ENCODE measurements at places on chromosomes 11 and 22. TPM values are rescaled to one million over a fixed set of nuclear protein-coding genes. Genes with fewer than 3 reads are reported as not detected.

The VPREB1 gene
- not detected for total RNA-seq

The SMTNL1 gene
- total RNA-seq = not detected

The OR2AG1 gene
- total RNA-seq = not detected

- DNase-seq = no peak
Measured at GRCh38 chr22:36946421-36947158, 33.2 kb downstream of the CSF2RB start.

DNA sequence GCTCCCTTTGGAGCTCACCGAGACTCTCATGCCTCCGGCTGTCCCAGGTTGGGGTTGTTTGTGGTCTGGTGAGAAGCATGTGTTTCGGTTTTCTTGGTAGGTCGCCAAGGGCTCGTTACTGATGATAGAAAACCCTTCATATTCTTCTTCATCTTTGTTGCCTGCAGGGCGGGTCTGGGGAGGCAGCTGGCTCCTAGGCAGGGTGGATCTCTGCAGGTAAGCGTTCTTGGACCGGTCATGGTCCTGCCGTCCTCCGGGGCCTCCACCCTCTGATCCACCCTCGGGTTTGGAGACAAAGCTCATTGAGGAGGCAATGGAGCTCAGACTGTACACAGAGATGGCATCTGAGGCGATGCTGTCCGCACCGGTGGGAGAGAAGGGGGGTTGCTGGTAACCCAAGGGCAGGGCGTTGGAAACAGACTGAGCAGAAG lies 64.3 kb upstream of the PITPNB start:
- no peak for DNase-seq

DNA sequence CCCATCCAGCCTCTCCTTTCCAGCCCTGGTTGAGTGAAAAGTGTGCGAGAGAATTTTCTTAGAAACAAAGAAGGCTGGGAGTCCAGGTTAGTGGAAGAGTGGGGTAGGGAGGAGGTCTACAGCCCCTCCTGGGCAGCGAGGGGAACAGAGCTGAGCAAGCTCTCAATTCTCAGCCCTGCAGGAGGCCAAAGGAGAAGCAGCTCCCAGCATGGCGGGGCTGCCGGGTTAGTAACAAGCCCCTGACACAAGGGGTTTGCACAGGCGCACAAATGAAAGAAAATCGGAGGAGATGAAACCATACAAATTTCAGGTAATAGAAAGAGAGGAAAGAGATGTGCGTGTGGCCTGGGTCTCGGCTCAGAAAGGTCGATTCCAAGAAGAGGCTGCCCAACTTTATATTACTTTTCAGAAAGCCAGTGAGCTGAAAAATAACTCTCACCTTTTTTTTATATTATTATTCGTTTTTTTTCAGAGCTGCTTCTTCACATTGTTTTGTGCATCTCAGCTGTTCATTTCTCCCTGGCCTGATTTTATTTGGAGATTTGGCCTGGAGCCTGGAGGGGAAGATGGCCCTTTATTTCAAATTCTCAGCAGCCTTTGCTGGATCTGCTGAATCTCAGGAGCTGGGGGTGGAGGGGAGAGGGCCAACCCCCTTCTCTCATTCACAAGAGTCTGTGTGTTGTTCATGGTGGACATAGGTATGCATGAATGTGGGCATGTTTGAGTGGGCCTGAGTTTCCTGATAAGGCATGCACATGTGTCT lies 583.2 kb downstream of the BUD13 start:
- DNase-seq = no peak

DNA sequence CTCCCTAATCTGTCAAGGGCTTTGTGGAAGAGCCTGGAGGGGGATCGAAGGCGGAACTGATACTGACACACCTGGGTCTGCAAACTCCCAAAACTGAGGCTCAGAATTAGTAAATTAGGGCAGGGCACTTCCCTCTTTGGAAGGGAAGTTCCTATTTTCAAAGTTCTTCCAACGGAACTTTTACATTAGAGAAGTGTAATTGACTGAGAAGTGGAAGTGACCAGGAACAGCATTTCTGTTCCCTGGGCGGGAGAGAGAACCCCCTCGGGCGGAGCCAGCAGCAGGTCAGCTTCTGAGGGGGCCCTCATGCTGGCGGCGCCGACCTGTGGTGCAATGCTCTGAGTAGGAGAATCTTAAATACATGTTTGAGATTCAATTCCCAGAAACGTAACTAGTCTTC lies 1.1 kb upstream of the CBL start:
- DNase-seq = no peak

GRCh38 chr11:132846075-132846474 lies 686.2 kb downstream of the OPCML start:
- no peak for DNase-seq

Measured in endothelial cell of umbilical vein (primary cell).